ENCODE measurements at places on chromosomes 2 and 18. TPM values are rescaled to one million over a fixed set of nuclear protein-coding genes. Genes with fewer than 3 reads are reported as not detected.
A peak's percentile ranks its signal among the peaks of the same experiment; 100 is the strongest.

DNA sequence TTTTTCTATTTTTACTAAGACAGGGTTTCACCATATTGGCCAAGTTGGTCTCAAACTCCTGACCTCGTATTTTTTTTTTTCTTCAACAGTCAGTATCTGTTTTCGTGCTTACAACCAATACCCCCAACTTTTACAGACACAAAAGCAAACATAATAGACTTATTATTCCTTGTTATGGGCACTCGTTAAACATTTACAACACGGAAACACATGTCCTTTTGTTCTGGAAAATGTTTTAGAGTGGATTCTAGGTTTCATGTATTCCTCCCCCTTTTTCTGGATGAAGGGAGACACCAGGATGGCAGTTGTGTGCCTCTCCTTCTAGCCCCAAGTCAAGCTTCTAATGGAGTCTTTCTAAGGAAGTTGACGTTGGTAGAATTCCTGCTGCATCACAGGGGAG, 88.8 kb downstream of the CD226 start:
- DNase-seq, result no peak
- no peak overlapping the region for H3K4me3 ChIP-seq
- H3K36me3 ChIP-seq, result no peaks in the 10 kb centered on the region
- no peak overlapping the region for H3K27ac ChIP-seq
- H3K27me3 ChIP-seq, result no peaks in the 10 kb centered on the region
- no peaks in the 10 kb centered on the region for H3K4me1 ChIP-seq

DNA sequence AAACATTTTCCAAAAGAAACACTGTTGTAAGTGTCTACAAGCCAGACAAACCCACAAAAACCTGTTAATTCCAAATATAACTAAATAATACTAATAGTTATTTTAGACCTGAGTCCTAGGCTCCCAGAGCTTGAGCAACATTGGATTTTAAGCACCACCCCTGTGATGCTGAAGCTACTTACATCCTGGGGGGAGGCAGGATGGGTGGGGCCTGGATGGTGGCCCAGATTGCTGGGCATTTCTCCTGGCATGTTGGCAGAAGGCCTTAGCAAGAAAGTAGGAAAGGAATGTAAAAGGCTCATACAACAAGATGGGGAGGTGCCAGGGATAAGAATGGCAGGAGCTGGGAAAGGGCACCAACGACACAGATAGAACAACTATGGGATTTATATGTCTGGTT, 50.7 kb upstream of the OTX1 start:
- peaks cover 3% of the 10 kb centered on the region for H3K4me1 ChIP-seq
- no peak overlapping the region for H3K27ac ChIP-seq
- H3K36me3 ChIP-seq, result peaks cover 19% of the 10 kb centered on the region
- no peak for DNase-seq
- no peak overlapping the region for H3K4me3 ChIP-seq
- H3K27me3 ChIP-seq, result no peaks in the 10 kb centered on the region

DNA sequence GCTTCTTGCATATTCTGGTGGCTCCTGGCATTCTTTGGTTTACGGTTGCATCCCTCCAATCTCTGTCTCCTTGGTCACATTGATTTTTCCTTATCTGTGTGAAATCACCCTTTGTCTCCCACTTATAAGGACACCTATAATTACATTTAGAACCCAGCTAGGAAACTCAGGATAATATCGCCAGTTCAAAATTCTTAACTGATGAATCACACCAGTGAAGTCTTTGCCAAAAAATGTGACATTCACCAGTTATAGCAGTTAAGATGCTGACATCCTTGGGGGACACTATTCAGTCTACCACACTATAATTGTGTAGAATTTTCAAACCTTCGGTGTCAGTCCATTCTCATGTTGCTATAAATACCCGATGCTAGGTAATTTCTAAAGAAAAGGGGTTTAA, 320.2 kb downstream of the TMX3 start:
- no peak overlapping the region for H3K27ac ChIP-seq
- no peaks in the 10 kb centered on the region for H3K27me3 ChIP-seq
- no peak overlapping the region for H3K4me3 ChIP-seq
- no peaks in the 10 kb centered on the region for H3K4me1 ChIP-seq
- no peaks in the 10 kb centered on the region for H3K36me3 ChIP-seq

DNA sequence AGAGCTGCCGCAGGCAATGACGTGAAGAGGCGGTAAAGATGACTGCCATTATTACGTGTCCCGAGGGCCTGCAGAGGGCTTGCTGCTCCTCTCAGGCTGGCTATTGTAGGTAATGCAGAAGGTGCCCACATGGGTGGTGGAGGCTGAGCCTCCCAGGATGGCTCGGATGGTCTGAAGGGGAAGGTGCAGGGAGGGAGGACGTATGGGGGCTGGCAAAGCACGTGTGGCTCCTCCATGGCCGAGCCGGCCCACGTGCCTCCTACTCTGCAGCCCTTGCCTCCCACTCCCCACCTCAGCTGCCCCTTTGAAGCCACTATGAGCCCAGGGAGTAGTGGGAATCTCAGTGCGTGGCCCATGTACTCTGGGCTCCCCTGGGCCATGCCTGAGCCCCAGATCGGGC, 48.9 kb downstream of the EDAR start:
- no peaks in the 10 kb centered on the region for H3K27me3 ChIP-seq
- H3K36me3 ChIP-seq, result no peaks in the 10 kb centered on the region
- H3K4me1 ChIP-seq, result peaks cover 17% of the 10 kb centered on the region

GRCh38 chr2:191740016-191740419, 62.1 kb downstream of the NABP1 start:
- H3K36me3 ChIP-seq, result no peaks in the 10 kb centered on the region
- H3K4me3 ChIP-seq, result no peak overlapping the region
- no peaks in the 10 kb centered on the region for H3K27me3 ChIP-seq
- H3K4me1 ChIP-seq, result peaks cover 6% of the 10 kb centered on the region

GRCh38 chr2:26767894-26768487, 3.9 kb downstream of the SLC35F6 start:
- H3K36me3 ChIP-seq, result no peaks in the 10 kb centered on the region
- no peak for DNase-seq
- no peak overlapping the region for H3K4me3 ChIP-seq
- H3K27me3 ChIP-seq, result no peaks in the 10 kb centered on the region
- peak overlapping the region; percentile 87 for H3K27ac ChIP-seq
- H3K4me1 ChIP-seq, result peaks cover 93% of the 10 kb centered on the region

DNA sequence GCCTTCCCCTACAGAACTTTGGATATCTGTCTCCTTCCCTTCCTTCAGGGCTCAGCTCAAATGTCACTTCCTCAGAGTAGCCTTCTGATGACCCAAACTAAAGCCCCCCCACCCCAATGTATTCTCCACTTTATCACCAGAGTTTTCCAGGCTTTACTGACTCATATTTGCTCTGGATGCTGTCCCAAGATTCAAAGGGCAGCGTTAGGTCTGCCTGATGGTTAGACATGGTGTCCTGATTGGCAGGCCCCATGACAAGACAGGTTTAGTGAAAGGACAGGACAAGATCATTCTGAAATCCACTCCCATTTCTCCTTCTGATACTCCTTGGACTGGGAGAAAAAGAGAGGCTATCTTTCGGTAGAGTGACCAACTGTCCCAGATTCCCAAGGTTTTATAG, 22.6 kb upstream of the RPIA start:
- no peaks in the 10 kb centered on the region for H3K36me3 ChIP-seq
- H3K4me1 ChIP-seq, result no peaks in the 10 kb centered on the region
- H3K27me3 ChIP-seq, result no peaks in the 10 kb centered on the region
- no peak for DNase-seq
- H3K4me3 ChIP-seq, result no peak overlapping the region

DSEL gene
- total RNA-seq, result 7.6 TPM

SMPD4 gene
- total RNA-seq, result 45.2 TPM
